ENCODE measurements at places on chromosomes 1 and 21.

GRCh38 chr1:22556391-22557104 is 6.7 kb upstream of the EPHA8 start:
- no peak for DNase-seq

DNA sequence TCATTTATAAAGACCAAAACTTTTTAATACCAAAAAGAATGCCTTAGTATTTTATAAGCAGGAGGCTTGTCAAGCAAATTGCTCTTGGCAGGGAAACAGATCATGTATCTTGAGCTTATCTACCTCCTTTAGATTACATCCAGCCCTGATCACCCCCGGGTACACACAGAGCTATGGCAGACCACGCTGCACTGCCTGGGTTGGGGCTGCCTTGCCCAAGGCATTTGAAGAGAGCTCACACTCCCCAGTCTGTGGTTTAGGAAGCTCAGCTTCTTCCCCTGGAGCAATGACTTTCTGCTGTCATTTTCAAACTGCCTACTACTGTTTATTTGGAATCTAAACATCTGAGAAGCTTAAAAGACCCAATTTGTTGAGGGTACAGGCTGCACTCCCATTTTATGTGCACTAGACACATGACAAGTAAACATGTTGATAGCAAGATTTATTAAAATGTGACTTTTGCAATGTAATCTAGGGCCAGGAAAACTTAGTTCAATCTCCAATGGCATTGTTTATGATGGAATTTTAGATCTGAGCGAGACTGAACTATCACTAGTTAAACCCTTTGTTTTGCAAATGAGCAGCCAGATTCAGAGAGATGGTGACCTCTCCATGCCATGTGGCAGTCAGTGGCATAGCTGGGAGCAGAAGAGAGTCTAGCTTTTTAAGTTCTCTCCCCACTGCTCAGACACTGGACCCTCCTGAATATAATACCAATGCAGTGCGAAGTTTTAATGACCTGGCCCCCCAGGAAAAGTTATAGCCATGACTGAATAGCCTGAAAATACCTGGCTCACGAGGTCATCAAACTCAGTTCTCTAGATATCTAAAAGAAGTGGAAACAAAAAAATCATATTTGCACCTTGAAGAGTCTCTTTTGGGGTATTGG is 214.9 kb downstream of the HLX start:
- no peak for DNase-seq

DNA sequence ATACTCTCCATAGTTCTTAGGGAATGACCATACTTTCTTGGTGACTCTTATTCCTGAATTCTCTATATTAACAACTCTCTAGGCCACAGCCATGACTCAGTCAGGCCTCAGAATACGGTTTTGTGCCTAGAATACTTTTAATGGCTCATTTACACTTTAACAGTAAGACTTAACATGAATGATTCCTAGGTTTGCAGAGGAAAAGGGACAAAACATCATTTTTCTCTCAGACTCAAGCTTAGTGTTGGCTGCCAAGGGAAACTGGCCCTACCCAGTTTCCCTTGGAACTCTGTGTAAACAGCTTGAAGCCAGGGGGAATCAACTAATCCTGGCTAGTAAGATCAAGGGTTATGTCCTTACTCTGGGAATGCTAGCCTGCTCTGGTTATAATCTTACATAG is 164.9 kb upstream of the PKN2 start:
- no peak for DNase-seq

DNA sequence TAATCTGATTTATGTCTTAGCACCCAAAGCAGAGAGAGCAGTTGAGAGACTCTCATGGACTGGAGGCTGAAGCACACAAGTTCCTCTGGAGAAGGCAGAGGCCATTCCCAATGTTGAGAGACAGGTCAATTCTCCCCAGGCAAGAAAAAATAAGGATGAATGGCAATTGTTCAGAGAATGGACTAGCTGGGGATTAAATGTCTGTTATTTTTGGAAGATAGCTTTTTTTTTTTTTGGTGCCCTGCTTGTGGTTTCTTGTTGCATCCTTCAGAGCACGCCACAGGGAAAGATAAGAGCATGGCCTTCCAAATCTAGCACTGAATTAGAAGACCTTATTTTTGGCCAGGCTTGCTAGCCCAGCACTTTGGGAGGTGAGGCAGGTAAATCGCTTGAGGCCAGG is 65.6 kb upstream of the ERRFI1 start:
- DNase-seq = no peak

- DNase-seq = no peak
Measured at GRCh38 chr1:220684890-220685289, 5.3 kb upstream of the C1orf115 start.

DNA sequence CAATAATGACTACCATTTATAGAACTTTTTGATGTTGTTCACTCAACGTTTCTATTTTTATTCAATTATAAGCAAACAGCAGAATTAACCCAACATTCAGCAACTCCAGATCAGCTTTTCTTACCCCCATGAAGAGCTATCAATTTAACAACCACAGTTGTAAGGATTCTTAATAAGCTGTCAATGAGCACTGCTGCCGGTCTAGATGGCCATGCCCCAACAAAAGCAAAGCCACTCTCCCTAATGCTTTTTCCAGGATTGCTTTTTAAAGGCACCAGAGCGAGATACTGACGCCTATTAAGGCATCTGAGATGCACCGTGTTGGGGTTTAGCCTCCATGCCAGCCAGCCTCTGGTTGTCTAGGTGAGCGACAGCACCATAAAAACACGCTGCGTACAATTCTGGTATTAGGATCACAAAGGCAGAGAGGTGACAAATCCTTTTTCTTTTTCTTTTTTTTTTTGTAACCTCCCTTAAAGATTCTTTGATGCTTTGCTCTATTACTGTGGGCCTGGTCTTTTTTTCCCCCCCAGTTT is 39.5 kb downstream of the PTPRC start:
- no peak for DNase-seq

DNA sequence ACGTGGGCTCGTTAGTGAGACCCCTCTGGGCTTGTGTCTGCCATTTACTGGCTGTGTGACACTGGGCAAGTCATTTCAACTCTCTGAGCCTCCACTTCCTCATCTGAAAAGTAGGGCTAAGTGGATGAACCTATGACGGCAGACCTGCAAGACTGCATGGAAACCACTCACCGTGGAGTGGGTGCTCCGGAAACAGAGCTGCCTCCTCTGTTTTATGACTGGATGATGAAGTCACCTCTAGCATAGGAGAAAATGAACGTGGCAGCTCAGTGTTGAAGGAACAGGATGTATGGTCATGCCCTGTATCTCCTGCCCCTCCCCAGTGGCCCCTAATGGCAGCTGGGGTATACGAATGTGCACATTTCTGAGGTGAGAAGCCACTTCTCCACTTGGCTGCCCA is 40.5 kb downstream of the STPG1 start:
- DNase-seq = no peak

- DNase-seq = no peak
Measured at GRCh38 chr1:173744651-173745050, 29.9 kb downstream of the KLHL20 start.

DNA sequence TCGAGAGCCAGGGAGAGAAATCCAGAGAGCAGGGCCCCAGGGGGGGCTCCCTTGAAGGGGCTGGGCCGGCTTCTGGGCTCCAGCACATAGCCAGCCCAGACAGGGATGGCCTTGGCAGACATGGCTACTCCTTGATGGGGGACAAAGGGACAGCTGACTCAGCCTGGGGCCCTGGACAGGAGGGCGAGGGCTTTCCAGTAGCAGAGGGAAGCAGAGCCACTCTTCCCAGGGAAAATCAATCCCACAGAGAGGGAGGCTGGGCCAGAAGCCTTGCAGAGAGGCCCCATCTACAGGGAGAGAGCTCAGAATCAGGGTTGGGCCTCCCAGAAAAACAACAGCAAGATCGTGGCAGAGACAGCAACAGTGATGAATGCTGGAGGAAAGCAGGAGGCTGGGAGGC is 15.6 kb downstream of the IGFN1 start:
- no peak for DNase-seq

- DNase-seq = no peak
Measured at GRCh38 chr1:82950606-82951200, 1048.2 kb downstream of the TTLL7 start.

DNA sequence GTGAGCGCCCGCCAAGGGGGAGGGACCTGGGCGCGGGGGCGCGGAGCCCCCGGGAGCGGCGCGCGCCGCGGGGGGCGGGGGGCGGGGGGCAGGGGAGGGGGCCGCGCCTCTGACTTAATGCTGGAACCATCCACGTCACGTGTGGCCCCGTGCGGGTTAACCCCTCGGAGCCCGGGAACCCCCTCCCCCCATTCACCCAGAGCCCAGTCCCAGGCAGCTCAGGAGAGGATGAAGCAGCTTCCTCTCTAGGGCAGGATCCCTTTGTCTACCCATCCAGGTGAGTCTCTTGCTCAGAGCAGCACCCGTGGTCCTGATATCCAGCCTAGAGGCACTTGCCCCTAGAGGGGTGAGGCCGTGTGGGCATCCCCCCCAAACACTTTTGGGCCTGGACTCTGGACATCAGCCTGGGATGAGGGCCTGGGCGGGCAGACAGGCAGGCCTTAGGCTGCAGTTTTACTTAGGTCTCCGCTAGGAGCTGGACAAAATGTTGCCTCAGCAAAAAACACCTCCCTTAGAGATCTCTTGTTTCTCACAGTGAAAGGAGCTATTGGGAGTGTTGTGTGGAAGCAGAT is at the start of gene ALX3:
TSS of gene ALX3 (minus strand) at position 2 of the 572 bp plus-strand sequence. CDS start 60 bp downstream, outside the sequence.
- no peak for DNase-seq

DNA sequence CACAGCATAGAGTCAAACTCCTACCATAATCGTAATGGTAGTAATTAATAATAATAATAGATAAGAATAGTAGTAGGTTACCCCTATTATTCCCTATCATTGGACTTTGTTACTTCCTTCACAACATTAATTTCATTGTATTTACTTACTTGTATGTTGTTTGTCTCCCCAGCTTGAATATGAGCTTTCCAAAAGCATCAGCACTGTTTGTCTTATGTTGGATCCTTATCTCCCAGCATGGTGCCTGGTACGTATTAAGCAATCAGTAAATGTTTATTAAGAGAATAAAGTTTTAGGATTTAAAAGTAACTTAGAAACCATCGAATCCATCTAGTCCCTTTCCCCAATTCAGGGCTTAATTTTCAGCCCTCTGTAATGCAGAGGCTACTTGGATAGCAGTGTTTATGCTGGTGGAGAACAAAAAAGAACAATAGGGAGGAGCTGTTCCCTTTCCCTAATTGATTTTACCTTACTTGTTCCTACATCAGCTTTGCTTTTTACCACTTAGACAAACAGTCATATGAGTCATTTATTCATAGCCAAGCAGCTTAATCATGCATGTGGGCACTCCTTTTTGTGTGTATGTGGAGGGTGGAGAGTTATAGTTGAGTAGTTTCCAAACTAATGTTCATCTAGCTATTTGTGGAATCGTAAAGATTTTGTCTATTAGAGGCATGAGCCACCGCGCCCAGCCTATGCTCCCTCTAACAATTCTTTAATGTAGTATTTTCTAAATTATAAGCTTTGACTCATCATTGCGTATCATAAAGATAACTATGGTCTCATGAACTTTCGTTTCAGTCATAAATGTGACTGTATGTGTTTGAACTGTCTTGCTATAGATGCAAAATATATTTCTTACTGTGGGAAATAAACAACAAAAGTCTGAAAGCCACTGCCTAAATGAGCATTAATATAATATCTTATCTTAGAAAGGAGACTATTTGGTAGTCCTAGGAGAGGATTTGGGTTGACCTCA is 20.9 kb upstream of the DR1 start:
- no peak for DNase-seq

DNA sequence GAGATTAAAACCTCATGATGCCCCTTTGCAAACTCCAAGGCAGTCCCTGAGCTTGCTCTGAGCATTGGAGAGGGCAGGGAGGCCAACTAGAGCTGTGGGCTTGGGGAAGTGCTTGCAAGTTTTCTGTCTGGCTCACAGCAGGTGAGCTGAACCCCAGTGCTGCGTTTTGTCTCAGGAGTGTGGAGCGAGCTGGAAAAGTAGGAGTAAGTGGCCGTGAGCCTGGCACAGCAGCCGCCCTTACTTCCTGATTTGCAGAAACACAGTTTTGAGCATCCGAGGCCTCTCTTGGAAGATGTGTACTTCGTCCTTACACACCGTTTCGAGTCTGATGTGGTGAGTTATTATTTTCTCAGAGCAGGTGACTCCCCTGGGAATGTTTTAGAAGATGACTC is 221.2 kb upstream of the C1orf174 start:
- no peak for DNase-seq

DNA sequence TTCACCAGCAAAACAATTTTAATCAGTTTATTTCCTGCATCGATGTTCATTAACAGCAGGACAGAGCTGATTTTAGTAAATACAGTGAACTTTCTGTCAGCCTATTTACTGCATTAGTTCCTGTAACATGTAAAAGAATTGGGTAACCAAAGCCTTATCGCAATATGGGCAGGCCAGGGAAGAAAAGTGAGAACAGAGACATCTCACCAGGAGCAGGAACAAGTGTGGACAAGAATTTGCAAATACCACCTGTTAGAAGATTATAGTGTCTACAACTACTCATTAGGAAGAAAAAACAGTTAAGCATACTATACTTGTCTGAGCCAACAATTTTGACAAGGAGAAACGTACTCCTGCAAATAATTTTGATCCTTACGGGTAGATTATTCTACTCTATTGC is 1293.9 kb downstream of the PLA2G4A start:
- no peak for DNase-seq

DNA sequence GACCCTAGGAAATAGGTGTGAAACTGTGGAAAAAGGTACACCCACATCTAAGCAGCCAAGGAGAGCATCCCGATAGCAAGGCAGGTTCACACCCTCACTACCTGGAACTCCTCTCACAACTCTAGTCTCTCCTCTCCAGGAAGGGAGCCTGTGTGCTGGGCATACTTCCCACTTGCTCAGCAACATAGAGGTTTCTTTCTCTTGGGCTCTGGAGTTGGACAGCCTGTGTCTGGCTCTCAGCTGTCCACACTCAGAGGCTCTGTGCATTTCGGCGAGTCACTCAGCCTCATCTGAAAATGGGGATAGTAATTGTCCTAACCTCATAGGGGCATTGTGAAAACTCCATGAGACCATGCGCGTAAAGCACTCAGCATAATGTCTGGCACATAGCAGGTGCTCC is 29.6 kb upstream of the VWA5B1 start:
- DNase-seq = no peak

- no peak for DNase-seq
Measured at GRCh38 chr21:37513383-37513782, 146.8 kb downstream of the DYRK1A start.

DNA sequence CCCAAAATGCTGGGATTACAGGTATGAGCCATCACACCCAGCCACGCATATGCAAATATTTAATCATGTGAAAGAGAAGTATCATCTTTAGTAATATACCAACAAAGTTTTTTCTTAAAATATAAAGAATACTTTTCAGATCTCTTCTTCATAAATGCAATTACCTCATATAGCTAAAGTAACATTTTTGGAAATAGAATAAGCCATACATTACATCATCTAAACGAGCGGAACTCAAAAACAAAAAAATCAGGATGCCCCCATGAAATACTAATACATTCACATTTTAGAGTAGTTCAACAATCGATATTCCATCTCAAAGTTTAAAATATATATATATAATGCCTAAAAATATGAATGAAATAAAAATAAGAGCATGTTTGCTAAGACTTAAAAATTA is 4.7 kb downstream of the NDC1 start:
- DNase-seq = no peak

- DNase-seq = no peak
Measured at GRCh38 chr1:154748405-154748775, 121.7 kb downstream of the KCNN3 start.

- no peak for DNase-seq
Measured at GRCh38 chr1:62092110-62092509, 102.5 kb upstream of the L1TD1 start.

- DNase-seq = no peak
Measured at GRCh38 chr1:246800356-246800755, 76.1 kb downstream of the SCCPDH start.
